ENCODE measurements at places on chromosomes 5 and 9.

GRCh38 chr5:143248822-143249579 is 154.5 kb downstream of the NR3C1 start:
- DNase-seq = no peak

DNA sequence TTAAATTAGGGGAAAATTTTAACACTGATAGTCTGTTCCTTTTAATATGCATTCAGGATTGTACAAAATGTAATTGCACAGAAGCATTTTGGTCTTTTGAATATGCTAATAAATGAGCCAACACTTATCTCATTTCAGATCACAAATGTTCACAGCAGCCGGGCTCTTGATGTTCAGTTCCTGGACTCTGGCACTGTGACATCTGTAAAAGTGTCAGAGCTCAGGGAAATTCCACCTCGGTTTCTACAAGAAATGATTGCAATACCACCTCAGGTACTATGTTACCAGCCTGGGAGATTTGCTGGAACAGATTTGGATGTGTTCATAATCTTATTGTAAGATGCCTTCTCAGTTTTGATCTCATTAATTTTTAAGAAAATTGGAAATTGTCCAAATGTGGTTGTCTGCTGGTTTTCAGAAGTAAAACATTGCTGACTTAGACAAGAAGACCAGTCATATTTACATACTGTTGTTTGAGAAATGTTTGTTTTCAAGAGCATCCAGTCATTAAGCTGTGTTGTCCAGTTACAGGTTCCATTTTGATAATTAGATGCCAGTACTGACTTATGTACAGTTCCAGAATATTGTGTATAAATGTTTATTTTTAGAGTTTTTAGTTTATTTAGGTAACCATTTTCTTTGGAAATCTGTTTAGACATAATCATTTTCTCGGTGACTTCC is 23.0 kb upstream of the TMOD1 start:
- DNase-seq = no peak

GRCh38 chr9:82923912-82924605 is 138.9 kb downstream of the RASEF start:
- DNase-seq = no peak

- DNase-seq = no peak
Observed at GRCh38 chr9:131578731-131579504, 33.6 kb downstream of the PRRT1B start.

DNA sequence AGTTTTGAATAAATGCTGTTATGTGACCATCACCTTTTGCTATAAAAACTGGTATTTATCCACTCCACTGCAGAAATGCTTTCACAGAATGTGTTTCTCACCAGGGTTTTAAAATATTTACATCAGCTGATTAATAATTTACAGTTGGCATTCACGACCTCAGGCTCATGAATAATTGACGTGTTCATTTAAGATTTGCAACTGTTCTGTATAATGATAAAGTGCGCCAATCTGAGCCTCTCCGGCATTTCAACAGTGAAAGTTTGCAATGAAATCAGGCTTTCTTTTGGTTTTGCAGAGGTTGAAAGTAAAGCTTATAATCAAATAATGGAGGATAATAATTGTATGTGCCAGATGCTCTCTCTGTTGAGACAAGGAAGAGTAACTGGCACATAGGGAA is 434.9 kb downstream of the ICE1 start:
- DNase-seq = no peak

- no peak for DNase-seq
Observed at GRCh38 chr9:98807070-98807813, at the start of gene GALNT12. Gene GALNT12 (plus strand): TSS chr9:98807670. CDS start chr9:98807699, 29 bp downstream.

- no peak for DNase-seq
Observed at GRCh38 chr5:91137647-91138046, 245.5 kb downstream of the ARRDC3 start.

DNA sequence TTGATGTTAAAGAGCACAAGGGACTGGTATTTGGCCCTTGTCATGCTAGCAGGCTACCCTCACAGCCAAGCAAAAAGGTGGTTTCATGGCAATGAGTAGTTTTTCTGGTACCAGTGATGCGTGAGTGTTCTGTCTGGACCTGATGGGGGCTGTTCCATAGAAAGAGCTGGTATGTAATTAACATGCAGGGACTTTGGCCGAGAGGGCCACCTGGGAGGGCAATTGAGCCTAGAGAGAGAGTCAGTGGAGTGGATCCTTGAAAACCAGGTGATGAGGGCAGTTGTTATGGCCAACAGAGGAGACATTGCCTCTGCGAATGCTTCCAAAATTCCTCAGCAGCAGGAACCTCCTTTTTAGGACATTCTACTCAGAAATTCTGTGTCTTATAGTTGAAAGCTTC is 383.3 kb downstream of the PSAT1 start:
- no peak for DNase-seq

GRCh38 chr9:110846215-110846614 is 177.6 kb downstream of the MUSK start:
- DNase-seq = no peak

- no peak for DNase-seq
Observed at GRCh38 chr9:12065686-12066085, 627.5 kb upstream of the TYRP1 start.

GRCh38 chr9:28487561-28487960 is 914.3 kb upstream of the C9orf72 start:
- DNase-seq = no peak

- DNase-seq = no peak
Observed at GRCh38 chr9:129619787-129620668, 873 bp downstream of the C9orf50 start.

GRCh38 chr5:37111426-37112382 is 137.5 kb downstream of the CPLANE1 start:
- DNase-seq = no peak

DNA sequence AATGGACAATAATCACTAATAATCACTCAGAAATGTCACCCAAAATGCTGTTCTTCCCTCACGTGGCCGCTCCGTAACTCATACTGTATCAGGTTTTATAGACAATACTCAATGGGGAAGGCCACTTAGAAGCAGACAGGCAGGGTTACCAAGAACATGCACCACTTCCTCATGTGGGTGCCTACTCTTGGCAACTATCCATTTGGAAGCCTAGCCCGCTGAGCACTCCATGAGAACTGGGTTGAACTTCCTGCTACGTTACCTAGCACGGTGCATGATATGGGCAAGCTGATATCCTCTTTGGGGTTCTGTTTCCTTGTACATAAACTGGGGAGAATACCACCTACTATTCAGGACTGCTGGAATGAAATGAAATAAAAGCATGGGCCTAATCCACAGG is 14.3 kb downstream of the DAP start:
- no peak for DNase-seq

DNA sequence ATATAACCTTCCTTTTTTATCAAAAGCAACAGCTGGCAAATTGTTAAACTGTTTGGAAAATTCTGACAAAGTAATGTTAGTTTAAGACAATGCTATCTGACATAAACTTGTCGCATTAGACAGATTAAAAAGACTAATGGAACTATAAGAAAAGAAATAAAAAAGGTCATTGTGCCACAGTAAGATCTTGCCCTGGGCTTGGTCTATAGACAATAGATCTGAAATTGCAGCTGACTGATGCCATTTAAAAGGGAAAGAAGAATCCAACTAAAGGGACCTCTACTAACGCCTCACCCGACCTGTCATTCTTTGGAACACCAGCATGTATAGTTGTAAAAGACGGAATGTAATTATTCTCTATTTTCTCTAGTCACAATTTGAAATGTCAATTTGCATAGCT is 644.4 kb upstream of the GRAMD2B start:
- DNase-seq = no peak

GRCh38 chr9:137745541-137745991 is 126.8 kb downstream of the EHMT1 start:
- DNase-seq = no peak

GRCh38 chr9:114688909-114689610 is 7.1 kb upstream of the TEX48 start:
- no peak for DNase-seq

DNA sequence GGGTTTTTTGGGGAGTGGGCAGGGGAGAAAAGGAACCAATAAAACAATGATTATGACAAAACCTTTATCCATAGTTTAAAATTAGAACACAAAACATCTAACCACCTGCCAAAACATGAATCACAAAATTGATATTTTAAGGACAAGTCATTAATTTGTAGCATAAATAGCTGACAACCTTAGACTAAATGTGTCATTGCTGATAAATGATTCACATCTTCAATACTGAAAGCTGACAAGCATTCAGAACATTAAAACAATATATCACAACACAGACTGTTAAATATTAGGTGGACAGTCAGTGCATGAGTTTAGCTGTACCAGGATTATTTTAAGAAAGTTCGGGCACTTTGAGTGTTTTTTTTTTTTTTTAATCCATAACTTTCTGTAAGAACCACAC is 71.5 kb downstream of the NR3C1 start:
- DNase-seq = no peak

DNA sequence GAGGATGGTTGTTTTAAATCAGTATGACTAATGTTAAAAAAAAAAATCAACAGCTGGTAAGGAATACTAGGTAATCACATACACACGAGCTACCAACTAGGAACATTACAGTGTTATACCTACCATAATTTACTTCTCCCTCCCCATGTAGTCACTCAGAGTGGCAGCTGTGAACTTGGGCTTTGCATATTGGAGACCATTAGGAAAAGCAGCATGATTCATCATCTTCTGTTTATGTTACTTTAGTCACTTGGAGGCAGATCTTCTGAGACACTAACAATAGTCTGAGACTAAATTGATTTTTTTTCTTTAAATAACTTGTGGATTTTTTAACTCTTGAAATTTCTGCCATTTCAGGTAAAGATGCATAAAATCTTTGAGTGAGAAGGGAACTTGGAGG is 141.5 kb upstream of the NR4A3 start:
- DNase-seq = no peak

DNA sequence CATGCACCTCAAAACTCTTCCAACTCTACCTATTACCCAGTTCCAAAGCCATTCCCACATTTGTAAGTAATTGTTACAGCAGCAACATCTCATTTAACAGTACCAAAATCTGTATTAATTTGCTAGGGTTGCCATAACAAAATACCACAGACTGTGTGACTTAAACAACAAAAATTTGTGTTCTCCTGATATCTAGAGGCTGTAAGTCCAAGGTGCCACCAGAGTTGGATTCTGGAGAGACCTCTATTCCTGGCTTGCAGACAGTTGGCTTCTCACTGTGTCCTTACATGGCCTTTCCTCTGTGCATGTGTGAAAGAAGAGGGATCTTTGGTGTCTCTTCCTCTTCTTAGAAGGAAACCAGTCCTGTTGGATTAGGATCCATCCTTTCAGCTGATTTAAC is 203.8 kb upstream of the PIK3R1 start:
- DNase-seq = no peak

GRCh38 chr9:107938801-107939386 is 449.3 kb upstream of the KLF4 start:
- DNase-seq = no peak

- DNase-seq = no peak
Observed at GRCh38 chr5:33008751-33009418, 297.8 kb downstream of the NPR3 start.

DNA sequence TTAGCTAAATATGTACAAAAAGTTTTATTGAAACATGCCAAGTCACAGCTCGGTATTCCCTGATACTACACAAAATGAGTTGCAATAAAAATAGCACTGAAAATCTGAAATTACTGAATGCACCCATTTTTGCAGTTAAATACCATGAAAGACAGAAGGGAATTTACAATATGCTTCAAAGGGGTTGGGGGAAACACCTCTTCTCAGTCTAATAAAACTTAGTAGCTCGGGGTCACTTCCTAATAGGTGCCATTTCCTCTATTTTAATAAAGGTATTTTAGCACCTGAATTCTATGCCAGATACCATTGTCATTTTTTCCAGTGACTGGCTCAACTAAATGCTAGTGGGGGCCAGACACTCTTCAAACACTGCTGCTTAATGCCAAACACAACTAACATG is 204.1 kb upstream of the MEF2C start:
- DNase-seq = no peak

All from activated CD8-positive, alpha-beta memory T cell treated with anti-CD3 and anti-CD28 coated beads for 48 hours (primary cell).